K562 (cell line): ENCODE measurements at places on chromosomes 6 and 20. TPM values are rescaled to one million over a fixed set of nuclear protein-coding genes. Genes with fewer than 3 reads are reported as not detected.

DNA sequence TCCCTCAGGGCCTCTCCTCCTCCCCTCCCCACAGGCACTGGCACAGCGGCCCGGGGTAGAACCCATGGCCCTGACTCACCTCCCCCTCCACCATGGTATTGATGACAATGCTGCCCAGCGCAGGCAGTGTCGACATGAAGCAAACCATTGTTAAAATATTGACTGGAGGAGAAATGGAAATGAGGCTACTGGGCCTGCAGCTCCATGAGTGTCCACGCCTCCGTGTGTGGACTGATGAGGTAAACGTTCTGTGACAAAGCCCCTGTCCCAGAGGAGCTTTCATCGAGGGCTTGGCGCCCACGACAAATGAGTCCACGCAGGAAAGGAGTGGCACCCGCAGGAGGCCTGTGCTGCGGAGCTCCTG lies 402.7 kb downstream of the TAF4 start:
- no peak for DNase-seq

GRCh38 chr6:169583886-169584541 lies 117.8 kb downstream of the WDR27 start:
- DNase-seq = no peak

DNA sequence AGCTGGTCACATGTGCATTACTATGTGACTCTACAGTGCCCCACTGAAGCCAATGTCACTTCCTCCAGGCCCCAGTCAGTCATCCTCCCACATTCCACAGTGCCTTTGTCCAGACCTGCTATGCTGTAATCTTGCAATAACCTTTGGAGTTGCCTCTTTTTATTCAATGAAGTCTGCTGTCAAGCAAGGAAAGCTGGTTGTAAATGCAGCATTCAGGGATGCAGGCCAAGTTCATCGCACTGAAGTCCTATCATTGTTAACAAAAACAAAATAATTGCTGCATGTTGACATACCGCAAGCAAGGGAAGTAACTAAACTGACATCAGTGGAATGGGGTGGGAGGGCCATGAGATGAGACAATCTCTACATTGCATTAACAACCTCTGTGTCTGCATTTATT lies 131.2 kb upstream of the CDYL start:
- DNase-seq = no peak

- DNase-seq = no peak
Measured at GRCh38 chr6:149024361-149024760, 277.5 kb downstream of the UST start.

GRCh38 chr6:5199702-5200101 lies 61.0 kb downstream of the LYRM4 start:
- DNase-seq = no peak

- DNase-seq = no peak
Measured at GRCh38 chr20:41047279-41047974, 18.8 kb downstream of the TOP1 start.

DNA sequence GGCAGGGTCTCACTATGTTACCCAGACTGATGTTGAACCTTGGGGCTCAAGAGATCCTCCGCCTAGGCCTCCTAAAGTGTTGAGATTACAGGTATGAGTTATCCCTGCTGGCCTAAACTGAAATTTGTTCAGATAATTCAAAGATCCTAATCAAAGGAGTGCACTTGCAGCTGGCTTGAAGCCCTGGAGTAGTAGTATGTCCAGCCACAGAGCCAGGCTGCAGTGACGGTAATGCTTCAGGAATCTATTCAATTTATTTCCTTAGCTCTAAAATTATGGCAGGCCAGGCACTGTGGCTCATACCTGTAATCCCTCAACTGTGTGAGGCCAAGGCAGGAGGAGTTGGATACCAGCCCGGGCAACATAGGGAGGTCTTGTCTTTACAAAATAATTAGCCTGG lies 1.4 kb upstream of the DDX43 start:
- no peak for DNase-seq

GRCh38 chr6:1042583-1043457 lies 269.1 kb upstream of the FOXQ1 start:
- no peak for DNase-seq

The JPH2 gene
- polyA plus RNA-seq = not detected in 2 replicates

The TP53TG5 gene
- not detected in 2 replicates for polyA plus RNA-seq

The BPIFB2 gene
- polyA plus RNA-seq = not detected in 2 replicates

The CLPSL2 gene
- polyA plus RNA-seq = not detected in 2 replicates

The HLA-DRB5 gene
- polyA plus RNA-seq = not detected in 2 replicates

The TRIM31 gene
- polyA plus RNA-seq = not detected in 2 replicates
